Left forelimb (tissue), 1 donor: ENCODE measurements at places on chromosomes 2 and 18.
A peak's percentile ranks its signal among the peaks of the same experiment; 100 is the strongest.

DNA sequence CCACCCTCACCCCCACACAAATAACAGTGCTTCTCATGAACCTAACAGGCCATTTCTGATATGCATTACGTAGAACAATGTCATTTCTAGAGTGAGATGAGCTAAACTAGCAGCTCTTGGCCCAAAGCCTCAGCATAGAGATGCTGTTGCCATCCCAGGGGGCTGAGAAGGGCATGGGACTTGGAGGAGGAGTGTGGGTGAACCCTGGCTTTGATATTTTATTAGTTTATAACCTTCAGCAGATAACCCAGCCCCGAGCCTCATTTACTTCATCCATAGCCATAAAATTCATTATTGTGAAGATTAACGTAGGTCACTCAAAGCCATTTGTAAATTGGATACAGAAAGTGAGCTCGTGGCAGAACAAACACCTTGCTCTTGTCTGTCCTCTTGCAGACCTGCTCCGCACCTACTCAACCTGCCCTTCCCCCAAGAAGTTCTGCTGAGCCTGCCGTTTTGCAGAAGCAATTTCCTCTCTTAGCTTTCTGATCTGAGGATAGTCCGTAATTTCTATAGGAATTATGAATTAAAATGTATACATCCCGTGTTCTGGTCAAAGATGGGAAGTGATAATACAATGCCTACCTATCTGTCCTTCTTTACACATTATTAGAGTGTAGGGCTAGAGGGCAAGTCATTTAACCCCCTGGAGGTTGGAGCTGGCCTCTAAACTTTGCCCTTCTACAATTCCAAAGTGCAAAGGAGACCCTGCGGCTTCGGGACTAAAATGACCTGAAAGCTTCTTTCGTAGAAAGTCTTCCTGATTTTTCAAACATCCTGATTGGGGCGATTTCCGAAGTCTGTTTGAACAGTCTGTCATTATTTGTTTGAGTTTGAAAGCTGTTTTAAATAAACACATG is 187.4 kb downstream of the BCL2 start:
- DNase-seq: no peak

GRCh38 chr18:23317975-23318675 is 135.0 kb upstream of the RIOK3 start:
- no peak for DNase-seq

GRCh38 chr2:71614976-71615766 is 161.8 kb downstream of the DYSF start:
- peak; percentile 76 for DNase-seq

DNA sequence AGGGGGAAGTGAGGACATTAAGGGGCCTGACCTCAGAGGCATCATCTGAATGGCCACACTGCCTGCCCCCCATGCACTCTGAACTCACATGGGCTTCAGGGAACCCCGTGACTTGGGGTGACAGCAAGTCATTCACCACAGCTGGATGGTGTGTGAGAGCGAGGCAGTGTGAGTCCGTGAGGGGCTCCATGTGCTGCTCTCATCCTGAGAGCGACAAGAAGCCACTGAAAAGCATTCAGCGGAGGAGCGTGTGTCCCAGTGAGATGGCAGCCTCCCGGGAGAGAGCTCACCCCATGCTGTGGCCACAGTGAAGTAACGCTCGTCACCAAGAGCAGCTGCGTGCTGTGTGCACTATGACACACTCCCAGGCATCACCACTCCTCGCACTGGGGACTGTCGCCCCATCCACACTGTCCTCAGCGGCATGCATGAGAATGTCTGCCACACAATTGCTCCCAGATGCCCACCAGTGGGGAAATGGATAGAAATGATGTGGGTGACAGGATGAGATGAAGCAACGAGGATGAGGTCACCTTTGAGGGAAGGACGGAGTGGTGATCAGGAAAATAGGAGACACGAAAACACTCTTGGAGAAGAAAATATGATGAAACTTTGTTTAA is 213.0 kb upstream of the RAB6C start:
- no peak for DNase-seq

DNA sequence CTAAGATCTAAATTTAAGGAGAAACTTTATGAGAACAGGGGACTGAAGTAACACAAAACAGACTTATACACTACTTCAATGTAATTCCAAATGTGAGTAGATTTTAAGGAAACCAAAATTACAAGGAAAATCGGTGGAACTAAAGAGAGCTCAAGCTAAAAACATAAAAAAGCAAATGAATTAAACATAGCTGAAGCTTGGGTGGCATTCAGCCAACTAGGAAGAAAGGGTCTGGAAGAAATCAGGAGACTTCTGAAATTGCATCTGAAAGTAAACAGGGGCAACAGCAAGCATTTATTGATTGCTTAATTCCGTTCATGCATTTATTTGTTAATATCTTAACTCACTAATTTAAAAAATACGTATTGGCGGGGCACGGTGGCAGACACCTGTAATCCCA is 727.3 kb upstream of the PKDCC start:
- DNase-seq: no peak

- no peak for DNase-seq
Observed at GRCh38 chr2:238956676-238957075, 108.8 kb downstream of the TWIST2 start.

- DNase-seq: no peak
Observed at GRCh38 chr2:72834596-72834995, 8.8 kb upstream of the EXOC6B start.

DNA sequence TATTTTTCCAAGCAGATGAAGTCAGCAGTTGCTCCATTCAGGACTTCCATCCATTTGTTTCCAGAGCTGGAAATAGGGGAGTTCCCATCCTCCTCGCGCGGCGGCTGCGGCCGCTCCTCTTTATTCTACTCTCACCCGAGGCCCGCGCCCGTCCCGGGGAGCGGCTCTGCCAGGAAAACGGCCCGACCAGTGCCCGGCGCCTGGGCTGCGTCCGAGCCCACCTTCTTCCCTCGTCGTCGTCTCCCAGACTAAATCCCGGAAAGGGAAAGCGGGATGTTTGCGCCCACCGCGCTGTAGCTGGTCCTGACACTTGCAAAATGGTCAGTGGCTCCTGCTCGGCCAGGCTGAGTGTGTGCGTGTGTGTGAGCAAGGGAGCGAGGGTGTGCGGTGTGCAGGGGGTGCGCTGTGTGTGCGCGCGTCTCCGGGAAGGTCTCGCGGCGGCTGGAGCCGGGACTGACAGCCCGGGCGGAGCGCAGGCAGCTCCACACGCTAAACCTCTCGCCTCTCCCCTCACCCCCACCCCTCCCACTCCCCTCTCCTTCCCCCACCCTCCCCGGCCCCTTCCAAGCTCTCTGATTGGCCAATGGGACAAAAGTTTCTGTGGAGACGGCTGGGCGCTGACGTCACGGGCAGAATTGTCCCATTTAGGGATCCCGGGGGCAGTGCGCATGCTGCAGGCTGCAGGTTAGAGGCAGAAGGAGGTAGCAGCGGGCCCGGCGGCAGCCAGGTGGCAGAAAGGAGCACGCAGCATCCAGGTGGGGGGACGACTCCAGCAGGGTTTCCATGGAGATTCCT is at the start of gene NOL4:
Gene NOL4 (minus strand): TSS at position 491 of the 795 bp plus-strand sequence. CDS start 1,660 bp downstream, outside the sequence.
- peak; percentile 77 for DNase-seq

GRCh38 chr2:122315306-122315705 is 559.9 kb downstream of the TSN start:
- no peak for DNase-seq

- no peak for DNase-seq
Observed at GRCh38 chr2:71791061-71791450, 337.7 kb downstream of the DYSF start.

DNA sequence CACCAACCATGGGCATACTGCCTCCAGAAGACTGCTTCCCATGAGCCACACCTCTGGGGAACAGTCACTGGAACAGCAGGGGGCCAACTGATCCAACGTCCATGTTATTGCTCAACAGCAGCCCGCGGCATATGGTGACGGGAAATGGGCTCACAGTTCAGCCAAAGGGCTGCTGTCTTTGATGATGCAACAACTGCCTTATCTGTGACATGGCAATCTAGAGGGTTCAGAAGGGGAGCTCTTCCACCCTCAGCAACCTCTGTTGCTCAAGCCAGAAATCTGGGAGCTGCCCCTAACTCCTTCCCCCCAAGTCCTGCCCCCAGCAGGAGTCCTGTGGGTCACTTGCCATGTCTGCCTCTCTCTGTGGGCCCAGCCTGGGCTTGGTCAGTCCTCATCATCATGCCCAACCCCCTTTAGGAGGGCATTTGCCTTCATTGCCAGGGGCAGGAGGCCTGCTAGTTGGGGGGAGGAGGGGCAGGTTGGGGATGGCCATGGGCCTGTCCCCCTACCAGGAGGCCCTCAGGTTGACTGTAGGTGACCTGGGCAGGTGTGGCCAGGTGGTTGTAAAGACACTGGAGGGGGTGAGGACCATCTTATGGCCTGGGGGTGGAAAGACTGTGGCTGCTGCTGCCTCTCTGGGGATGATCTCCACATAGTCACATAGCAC is 212.9 kb downstream of the CYP26B1 start:
- DNase-seq: peak; percentile 62

- no peak for DNase-seq
Observed at GRCh38 chr2:104337869-104338268, 516.0 kb upstream of the POU3F3 start.

- DNase-seq: no peak
Observed at GRCh38 chr2:185979546-185980071, 241.0 kb downstream of the FSIP2 start.

- DNase-seq: no peak
Observed at GRCh38 chr18:26771524-26771923, 94.0 kb downstream of the AQP4 start.

- DNase-seq: peak; percentile 59
Observed at GRCh38 chr2:232872826-232873225, 2.8 kb downstream of the SNORC start.

DNA sequence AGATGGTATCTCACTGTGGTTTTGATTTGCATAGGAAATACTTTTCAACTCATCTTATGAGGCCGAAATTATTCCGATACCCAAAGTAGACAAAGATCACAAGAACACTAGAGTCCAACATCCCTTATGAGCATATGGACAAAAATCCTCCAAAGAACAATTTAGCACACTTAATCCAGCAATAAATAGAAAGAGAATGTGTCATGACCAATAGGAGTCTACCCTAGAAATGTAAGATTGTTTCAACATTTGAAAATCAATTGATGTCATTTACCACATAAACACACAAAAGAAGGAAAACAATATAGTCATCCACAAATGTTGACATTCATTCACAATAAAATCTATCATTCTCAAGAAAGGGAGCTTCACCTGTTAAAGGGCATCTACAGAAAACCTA is 307.8 kb upstream of the SMIM21 start:
- DNase-seq: no peak

- no peak for DNase-seq
Observed at GRCh38 chr18:77777163-77777562, 527.5 kb downstream of the GALR1 start.

GRCh38 chr2:187210726-187211125 is 237.3 kb downstream of the CALCRL start:
- no peak for DNase-seq

DNA sequence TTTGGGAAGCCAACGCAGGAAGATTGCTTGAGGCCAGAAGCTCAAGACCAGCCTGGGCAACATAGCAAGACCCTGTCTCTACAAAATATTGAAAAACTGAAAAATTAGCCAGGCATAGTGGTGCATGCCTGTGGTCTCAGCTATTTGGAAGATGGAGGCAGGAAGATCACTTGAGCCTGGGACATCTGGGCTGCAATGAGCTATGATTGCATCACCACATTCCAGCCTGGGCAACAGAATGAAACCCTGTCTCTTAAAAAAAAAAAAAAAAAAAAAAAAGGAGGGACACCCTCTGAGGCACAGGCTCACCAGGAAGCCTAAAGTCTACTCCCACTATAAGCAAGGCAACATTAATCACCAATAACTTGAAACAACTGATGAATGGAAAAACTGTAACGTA is 151.1 kb downstream of the CCDC148 start:
- no peak for DNase-seq

- DNase-seq: no peak
Observed at GRCh38 chr2:7667260-7667757, 750.1 kb downstream of the RNF144A start.

- DNase-seq: no peak
Observed at GRCh38 chr2:217090024-217090473, 230.2 kb upstream of the TNP1 start.

- peak; percentile 76 for DNase-seq
Observed at GRCh38 chr18:79576686-79577351, 102.8 kb upstream of the CTDP1 start.

GRCh38 chr2:60555783-60556139 is 2.3 kb upstream of the BCL11A start:
- no peak for DNase-seq

- DNase-seq: no peak
Observed at GRCh38 chr2:53739032-53739431, 28.6 kb upstream of the CHAC2 start.

DNA sequence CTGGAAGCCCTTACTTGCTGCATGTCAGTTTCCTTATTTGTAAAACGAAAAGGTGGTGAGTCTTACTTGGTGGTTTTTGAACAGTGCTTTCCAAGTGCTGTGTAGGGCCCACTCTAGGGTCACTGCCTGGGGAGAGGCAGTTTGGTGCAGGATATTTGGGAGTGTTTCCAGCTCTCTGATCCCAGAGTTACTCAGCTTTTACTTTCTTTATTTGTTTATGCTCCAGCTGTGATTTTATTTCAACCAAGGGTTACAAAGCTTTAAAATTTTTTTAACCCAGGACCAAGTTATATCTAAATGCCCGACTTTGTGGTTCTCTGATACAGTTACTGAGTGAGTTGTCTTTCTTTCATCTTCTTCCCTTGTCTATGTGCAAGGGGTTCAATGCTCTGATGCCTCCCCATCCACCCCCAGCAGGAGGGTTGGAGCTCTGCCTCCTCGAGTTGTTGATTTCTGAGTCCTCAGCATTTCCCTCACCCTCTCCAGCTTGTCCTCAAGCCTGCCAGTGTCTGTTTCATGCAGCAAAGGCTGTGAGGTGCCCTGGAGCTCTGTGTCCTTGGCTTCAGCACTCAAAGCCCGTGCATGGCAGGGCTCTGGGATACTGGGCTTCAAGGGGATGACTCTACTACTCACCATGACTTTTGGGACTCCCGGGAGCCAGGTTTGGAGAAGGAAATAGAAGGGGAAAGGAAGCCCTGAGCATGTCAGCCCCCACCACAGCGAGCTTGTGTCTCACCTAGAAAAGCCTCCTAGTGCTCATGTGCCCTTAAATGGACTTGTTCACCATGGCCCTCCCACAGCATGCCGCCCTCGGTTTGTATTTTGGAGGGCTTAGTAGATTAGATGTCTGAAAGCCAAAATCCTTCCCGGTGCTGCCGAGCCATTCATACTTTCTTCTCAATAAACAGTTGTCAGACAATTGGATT is 236.8 kb downstream of the SETBP1 start:
- DNase-seq: no peak

DNA sequence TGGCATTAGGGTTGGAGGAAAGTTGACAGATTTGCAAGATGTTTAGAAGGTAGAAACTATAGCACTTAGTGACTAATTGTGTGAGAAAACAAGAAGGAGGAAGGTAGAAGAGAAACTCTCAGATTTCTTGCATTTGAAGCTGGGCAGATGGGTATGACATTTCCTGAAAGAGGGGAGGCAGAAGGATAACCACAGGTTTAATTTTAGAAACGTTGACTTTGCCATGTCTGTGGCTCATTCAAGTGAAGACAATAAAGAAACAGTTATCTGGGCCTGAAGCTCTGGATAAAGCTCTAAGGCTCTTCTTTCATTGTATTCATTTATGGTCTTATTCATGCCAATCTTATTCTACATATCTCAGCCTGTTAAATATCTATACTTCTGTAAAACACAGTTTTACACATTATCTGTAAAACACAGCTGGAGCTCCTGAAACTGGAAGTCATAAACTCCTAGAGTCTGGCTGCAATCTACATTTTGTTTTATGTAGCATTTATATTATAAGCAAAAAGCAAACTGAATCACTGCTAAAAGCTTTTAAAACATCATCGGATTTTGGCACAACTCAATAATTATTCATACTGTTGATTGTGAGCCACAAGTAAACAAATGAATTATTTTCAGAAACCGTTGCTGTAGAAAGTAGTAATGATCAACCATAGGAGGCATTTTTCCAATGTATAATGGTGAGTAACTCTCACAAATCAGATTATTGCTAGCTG is 138.5 kb downstream of the RIT2 start:
- DNase-seq: no peak
